ENCODE measurements at places on chromosomes 6 and 20.

GRCh38 chr20:57429580-57430200 lies 38.5 kb downstream of the RBM38 start:
- no peak for DNase-seq

- DNase-seq, result no peak
These were observed 111.1 kb upstream of the DTNBP1 start for GRCh38 chr6:15773806-15774410.

GRCh38 chr6:125844989-125845388 lies 54.2 kb downstream of the NCOA7 start:
- DNase-seq, result no peak

DNA sequence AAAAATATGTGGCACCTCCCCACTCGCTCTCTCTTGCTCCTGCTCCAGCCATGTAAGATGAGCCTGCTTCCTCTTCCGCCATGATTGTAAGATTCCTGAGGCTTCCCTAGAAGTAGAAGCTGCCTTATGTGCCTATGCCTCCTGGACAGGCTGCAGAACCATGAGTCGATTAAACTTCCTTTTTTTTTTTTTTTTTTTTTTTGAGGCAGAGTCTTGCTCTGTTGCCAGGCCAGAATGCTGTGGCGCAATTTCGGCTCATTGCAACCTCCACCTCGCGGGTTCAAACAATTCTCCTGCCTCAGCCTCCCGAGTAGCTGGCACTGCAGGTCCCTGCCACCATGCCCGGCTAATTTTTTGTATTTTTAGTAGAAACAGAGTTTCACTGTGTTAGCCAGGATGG lies 112.5 kb downstream of the FAM217A start:
- DNase-seq, result no peak

DNA sequence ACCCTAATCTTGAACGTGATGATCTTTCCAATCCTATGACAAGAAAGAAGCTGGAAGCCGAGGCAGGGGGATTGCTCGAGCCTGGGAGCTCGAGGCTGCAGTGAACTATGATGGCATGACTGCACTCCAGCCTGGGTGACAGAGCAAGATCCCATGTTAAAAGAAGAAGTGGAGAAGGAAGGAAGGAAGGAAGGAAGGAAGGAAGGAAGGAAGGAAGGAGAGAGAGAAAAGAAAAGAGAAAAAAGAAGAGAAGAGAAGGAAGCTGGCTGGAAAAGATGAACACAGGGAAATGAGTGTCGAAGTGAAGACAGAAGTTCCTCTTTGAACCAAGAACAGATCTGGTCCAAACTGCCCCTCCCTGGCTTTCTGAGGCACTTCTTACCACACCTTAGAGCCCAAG lies 136.0 kb upstream of the PRND start:
- no peak for DNase-seq

- DNase-seq, result no peak
These were observed 21.8 kb upstream of the SRF start for GRCh38 chr6:43149265-43149664.

- no peak for DNase-seq
These were observed 58.2 kb downstream of the NEDD9 start for GRCh38 chr6:11174242-11174611.

DNA sequence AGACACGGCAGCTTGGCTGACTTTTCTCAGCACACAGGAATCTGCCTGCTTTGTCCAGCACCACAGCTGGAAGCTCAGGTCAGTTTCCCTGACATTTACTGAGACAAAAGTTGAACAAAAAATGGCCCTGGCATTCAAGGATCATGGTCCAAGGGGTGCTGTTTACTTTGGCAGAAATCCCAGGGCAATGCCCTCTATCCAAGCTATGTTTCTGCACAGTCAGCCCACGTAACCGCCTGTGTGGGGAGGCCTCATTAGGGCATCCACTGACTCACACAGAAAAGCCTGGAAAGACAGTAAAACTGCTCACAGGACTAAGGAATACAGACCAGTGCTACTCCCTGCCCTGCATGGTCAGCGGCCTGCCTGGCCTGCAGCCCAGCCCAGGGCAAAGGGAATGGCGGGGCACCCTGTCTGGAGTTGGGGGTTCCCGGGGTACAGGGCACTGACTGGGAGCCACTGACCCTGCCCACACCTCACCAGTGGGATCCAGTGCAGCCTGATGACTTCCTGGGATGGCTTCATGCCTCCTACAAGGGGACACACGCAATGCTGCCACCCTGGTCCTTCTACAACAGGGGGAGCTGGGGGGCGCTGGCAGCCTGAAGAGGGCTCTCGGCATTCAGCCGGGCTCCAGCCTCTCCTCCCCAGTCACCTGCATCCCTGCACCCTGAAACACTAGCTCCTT lies 77.1 kb downstream of the NINL start:
- DNase-seq, result no peak

DNA sequence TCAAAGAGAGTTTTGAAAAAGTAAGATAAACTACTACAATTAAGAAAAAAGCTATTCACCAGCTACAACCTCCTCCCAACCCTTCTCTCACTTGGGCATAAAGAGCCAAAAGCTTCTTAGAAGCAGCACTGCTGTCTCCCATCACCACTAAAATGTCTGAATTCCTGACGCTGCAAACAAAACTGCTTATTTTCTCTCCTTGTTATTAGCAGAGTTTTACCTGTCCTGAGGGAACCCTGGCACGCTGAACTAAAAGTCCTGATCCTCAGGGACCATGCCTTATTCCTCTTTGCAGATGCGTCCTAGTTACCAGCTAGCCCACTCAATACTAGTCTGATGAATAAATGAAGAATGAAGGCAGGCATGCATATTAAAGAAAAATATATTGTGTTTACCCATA lies 1.1 kb downstream of the HACE1 start:
- no peak for DNase-seq

DNA sequence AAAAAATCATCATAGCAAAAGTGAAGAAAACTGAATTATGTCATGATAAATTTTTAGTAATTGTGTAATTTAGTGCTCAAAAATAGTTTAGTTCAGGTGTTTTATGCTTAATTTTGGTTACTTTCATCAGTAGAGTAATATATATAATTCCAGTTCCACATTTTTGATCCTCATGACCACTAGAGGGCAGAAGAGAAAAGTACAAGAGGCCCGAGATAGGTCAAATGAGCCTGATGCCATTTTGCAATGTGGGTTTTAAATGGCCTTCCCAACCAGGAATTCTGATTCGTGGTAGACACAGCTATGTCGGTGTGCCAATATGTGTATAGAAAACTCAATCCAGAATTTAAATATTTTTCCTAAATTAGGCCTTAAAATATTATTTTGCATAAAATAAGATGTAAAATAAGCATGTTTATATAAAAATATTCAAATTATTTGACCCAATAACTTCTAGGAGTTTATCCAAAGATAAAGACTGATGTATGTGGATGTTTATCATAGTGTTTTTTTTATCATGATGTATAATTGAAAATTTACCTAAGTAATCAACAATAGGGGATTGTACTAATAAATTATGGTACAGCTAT lies 159.7 kb upstream of the RPS6KA2 start:
- DNase-seq, result no peak

- DNase-seq, result no peak
These were observed 155.8 kb downstream of the PDE7B start for GRCh38 chr6:136007345-136007744.

- DNase-seq, result no peak
These were observed 27.9 kb downstream of the UBD start for GRCh38 chr6:29531668-29532067.

GRCh38 chr6:127439718-127440117 lies 19.5 kb downstream of the KIAA0408 start:
- DNase-seq, result no peak

GRCh38 chr20:53829724-53830521 lies 236.3 kb upstream of the ZNF217 start:
- no peak for DNase-seq

- DNase-seq, result peak; percentile 49
These were observed 214.3 kb downstream of the DLL1 start for GRCh38 chr6:170076466-170077165.

- DNase-seq, result no peak
These were observed 18.0 kb upstream of the TBC1D22B start for GRCh38 chr6:37239526-37239925.

- no peak for DNase-seq
These were observed 57.4 kb downstream of the MOCS1 start for GRCh38 chr6:39876826-39877225.

DNA sequence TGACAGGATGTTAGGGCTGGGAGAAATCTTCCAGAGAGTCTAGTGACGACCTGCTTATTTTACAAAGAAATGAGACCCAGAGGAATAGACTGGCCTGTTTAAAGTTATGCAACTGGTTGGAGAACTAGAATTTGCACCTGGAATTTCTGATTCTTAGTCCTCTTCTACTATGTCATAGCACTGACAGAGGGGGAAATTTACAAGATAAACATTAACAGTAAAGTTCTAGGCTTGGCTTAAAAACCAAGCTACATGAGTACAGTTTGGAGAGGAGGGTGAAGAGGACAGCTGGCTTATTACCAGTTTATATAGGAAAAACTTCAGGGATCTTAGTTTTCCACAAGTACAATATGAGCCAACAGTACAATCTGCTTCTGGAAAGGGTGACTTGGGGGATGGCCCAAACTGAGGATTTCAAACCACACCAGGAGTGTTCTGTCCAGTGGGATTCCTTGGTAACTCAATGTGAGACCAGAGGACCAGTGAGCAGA lies 269.6 kb downstream of the CD109 start:
- no peak for DNase-seq

DNA sequence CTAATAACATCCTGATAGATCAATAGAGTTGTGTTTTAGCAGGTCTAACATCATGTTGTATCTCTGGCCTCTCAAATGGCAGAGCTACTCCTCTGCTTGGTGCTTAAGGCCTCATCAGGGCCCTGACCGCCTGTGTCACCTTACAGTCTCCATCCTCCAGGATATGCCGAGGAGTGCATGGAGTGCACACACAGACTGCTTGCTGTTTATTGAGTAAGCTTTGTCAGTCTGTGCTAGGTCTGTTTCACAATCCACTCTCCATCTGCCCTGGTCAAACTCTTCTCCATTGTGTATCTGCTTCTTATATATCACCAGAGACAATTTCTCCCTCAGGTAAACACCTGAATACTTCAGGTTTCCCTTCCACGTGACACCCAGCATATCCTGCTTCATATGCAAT lies 136.1 kb downstream of the SLC24A3 start:
- no peak for DNase-seq

DNA sequence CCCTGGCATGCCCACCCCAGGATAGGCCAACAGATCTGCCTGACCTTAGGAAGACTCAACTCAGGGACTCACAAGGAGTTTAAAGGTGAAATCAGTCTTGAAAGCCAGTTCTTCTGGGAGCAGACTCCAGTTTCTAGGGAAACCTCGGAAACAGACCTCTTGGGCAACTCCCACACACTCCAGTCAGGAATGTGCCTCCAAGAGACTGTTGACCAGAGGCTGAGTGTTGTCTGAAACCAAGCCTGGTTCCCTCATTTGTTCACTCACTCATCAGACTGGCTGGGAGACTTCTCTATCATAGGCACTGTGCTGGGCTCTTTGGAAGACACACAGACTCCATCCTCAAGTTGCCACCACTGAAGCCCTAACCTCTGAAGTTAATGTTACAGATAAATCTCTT lies 1.8 kb downstream of the TREM1 start:
- DNase-seq, result peak; percentile 55
